ENCODE measurements at places on chromosomes 3 and 15.

GRCh38 chr15:68792901-68793766, 27.6 kb downstream of the ANP32A start:
- no peak for DNase-seq

DNA sequence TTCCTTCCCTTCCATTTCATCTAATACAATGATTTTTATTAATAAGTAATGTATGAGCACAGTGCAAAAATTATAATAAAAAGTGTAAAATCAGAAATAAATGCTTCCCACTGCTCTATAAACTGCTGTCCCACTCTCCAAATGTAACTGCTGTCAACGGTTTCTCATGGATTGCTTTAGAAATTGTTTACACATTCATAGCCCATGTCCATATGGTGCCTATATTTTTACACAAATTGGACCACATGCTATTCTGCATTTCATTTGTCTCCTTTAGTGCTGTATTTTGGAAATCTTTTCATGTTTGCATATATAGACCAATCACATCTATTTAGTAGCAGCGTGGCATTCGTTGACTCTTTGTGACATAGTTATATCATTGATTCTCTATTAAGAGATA, 164.7 kb upstream of the SLCO3A1 start:
- DNase-seq = no peak

- no peak for DNase-seq
These were observed 4.2 kb upstream of the RNF111 start for GRCh38 chr15:58983261-58983660.

- peak; percentile 54 for DNase-seq
These were observed 161.6 kb downstream of the TCF12 start for GRCh38 chr15:57079931-57080620.

GRCh38 chr3:66372681-66373350, 128.0 kb downstream of the LRIG1 start:
- no peak for DNase-seq

- DNase-seq = no peak
These were observed 1037.5 kb downstream of the TBL1XR1 start for GRCh38 chr3:176159796-176160195.

DNA sequence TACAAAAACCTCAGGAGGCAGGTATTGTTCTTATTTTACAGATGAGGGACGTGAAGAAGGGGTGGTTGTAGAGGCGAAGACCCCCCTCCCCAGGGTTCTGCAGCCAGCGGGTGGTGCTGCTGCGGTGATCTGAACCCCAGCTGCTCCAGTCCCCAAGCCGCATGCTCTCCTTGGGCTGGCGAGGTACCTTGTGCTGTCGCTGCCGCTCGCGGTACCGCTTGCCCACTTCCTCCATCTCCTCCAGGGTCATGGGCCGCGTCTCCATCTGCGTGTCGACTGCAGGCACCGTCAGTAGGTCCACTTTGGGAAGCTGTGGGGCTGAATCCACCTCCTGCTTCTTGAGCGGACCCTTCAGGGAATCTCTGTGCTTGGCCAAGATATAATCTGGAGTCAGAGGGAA, 17.5 kb downstream of the EFCAB12 start:
- DNase-seq = no peak

DNA sequence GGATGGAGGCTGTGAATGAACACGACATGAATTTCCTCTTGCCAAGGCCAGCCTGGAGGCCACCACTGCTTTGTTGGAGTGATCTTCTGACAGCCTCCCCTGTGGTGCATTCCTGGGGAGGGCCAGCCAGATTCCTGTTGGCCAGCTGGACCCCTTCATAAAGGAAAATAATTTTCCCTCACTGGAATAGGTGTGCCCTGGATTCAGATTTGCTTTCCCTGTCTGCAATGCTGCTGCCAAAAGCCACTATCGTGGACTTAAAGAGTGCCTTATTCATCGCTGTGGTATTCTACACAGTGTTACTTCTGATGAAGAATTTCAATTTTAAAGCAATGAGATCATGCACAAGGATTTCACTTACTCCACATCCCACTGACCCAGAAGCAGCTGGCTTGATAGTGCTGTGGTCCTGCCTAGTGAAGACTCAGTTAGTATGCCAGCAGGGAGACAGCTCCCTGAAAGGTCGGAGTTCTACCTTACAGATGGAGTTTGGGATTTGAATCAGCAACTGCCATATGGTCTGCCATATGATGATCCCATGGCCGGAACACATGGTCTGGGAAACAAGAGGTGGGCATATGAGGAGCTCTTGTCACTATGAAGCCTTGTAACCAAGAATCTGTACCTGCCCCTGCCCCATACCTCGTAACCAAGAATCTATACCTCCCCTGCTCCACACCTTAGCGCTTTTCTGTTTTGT, 145.2 kb downstream of the KLF13 start:
- DNase-seq = no peak

GRCh38 chr15:97504031-97504792, 456.3 kb upstream of the ARRDC4 start:
- DNase-seq = peak; percentile 82

DNA sequence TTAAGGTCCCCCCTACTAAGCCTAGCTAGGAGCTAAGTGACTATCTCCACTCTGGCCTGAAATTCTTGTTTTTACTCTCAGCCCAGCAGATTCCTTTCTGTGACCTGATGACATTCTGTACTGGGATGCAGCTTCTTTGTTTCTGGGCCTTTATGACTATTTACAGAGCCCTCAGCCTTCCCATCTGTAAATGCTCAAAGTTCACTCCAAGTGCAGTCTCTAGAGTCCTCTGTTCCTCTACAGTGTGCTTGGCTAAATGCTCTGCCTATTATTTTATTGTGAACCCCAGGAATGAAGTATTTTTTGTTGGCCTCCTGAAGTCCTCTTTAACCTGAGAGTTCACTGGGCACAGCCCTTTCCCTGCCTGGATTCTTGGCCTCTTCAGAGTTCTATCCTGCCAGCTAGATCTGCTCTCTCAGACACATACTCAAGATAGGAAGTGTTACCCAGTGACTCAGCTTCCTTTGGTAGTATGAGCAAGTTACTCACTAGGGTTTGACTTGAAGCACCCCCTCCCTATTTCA, 278.1 kb upstream of the P2RY1 start:
- peak; percentile 63 for DNase-seq

DNA sequence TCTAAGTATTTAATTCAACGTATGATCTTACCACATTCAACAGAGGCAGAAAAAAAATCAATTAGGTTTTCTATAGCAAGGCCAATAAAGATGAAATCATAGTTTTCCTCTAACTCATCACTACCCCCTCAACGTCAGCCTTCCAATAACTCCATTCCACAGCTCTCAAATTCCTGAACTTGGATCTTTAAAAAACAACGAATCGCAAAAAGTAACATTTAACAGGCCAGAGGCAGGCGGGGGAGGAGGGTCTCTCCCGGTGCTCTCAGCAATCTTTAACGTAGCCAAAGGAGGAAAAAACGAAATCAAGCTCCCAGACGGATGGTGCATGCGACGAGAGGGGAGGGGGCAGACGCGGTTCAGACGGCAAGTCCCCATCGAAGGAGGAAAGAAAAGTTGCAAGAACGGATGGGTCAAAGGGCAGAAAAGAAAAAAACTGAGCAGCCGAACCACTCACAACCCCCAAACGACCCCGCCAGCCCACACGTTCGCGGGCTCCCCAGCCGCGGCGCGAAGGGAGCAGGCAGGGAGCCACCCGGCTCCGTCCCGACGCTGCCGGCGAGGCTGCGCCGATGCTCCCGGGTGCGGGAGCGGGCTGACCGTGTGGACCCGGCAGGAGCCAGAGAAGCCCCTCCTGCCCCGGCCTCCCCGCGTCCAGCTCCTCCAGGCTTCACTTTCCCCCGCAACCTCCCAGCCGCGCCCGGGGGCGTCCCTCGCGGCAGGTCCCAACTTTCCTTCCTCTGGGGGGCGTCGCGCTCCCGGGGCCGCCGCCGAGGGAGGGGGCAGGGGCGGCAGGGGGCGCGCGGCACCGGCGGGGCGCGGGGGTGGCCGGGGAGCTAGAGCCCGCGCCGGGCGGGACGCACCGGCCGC, 703 bp downstream of the PEAK1 start:
- no peak for DNase-seq

- DNase-seq = peak; percentile 69
These were observed 21.9 kb downstream of the LTF start for GRCh38 chr3:46442576-46443530.

- DNase-seq = no peak
These were observed 112.5 kb downstream of the TIGIT start for GRCh38 chr3:114406286-114406685.

- DNase-seq = no peak
These were observed 12.6 kb upstream of the ST6GAL1 start for GRCh38 chr3:186917512-186918312.

GRCh38 chr3:38578081-38578475, 71.4 kb downstream of the SCN5A start:
- no peak for DNase-seq

- DNase-seq = no peak
These were observed 618.7 kb downstream of the SI start for GRCh38 chr3:164459521-164460151.

DNA sequence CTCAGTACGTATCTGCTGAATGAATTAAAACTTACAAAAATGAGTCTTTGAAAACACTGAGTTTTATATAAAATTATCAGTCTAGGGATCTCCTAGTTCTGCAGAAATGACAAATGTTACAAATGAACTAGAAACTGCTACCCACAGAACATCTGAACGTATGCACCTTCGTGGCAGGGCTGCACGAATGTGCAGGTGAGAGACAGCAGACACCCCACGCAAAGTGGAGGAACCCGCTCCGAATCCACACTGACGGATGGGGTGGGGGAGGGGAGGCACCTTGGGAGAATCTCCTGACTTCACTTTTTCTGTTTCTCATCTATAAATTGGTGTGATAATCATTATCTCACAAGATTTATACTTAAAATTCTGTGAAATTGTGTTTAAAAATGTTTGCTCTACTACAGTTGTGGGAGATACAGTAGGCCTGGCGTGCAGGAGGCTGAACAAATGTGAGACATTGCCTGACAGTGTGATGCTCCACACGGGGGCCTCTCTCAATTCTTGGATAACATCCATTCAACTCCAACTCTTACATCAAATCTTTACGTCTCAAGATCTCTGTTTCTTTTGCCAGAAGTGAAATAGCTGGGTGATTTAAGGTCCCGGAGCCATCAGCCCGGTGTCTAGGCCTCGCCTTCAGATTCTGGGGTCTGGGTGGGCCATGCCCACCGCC, 86.9 kb downstream of the ATP10A start:
- no peak for DNase-seq

DNA sequence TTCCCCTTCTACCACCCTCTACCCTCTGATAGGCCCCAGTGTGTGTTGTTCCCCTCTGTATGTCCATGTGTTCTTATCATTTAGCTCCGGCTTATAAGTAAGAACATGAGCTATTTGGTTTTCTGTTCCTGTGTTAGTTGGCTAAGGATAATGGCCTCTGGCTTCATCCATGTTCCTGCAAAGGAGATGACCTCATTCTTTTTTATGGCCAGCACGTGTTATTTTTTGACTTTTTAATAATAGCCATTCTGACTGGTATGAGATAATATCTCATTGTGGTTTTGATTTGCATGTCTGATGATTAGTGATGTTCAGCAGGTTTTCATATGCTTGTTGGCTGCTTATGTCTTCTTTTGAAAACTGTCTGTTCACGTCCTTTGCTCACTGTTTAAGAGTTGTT, 63.1 kb upstream of the NPHP3 start:
- DNase-seq = no peak

- peak; percentile 19 for DNase-seq
These were observed 30.2 kb upstream of the ADAMTS9 start for GRCh38 chr3:64717872-64718613.

DNA sequence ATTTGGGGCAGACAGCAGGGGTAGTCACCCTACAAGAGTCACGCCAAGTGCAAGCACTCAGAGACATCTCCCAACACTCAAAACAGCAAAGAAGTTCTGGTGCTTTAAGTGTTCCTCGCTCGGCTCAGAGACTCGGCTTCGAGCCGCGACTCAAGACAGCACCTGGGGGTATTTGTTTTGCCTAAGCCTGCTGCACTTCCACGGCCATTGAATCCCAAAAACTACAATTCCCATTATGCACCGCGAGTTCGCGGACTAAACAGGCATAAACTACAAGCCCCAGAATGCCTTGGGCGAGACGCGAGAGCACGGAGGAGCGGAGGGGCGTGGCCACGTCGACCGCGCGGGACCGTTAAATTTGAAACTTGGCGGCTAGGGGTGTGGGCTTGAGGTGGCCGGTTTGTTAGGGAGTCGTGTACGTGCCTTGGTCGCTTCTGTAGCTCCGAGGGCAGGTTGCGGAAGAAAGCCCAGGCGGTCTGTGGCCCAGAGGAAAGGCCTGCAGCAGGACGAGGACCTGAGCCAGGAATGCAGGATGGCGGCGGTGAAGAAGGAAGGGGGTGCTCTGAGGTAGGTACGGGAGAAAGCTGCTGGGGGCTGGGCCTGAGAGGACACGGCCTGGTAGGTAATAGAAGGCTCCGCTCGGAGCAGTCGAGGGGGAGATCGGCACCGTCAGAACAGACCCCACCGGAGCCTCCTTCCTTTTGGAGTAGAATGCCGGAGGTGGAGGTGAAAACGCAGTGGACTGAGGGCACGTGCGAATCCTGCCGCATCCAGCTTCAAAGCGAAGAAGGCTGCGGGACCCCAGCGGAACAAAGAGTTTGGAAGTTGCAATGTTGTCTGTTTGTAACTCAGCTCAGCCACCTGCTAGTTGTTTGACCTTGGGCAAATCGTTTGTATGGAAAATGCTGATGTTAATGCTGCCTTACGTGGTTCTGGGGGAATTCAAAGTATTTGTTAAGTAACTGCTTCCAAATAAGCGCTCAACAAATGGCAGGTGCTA, at the start of gene BUB1B:
BUB1B (plus strand) TSS at position 381 of the 1,000 bp plus-strand sequence; CDS start at position 533, 152 bp downstream.
- peak; percentile 74 for DNase-seq

- no peak for DNase-seq
These were observed 57.4 kb upstream of the IMPG2 start for GRCh38 chr3:101377796-101378195.

GRCh38 chr3:52128118-52128683, 26.0 kb downstream of the POC1A start:
- peak; percentile 17 for DNase-seq

- no peak for DNase-seq
These were observed 43.4 kb downstream of the PPP2R3A start for GRCh38 chr3:136008732-136009470.

- no peak for DNase-seq
These were observed 133.6 kb downstream of the PLD1 start for GRCh38 chr3:171676601-171677175.

GRCh38 chr3:69683082-69683806, 56.0 kb upstream of the MITF start:
- DNase-seq = no peak

- DNase-seq = no peak
These were observed 33.6 kb upstream of the LRRN1 start for GRCh38 chr3:3765661-3766060.

- DNase-seq = no peak
These were observed 11.0 kb upstream of the FBLN2 start for GRCh38 chr3:13537909-13538296.

Data from Kasumi-1 (cell line).